ENCODE measurements at places on chromosomes 1 and 21.

DNA sequence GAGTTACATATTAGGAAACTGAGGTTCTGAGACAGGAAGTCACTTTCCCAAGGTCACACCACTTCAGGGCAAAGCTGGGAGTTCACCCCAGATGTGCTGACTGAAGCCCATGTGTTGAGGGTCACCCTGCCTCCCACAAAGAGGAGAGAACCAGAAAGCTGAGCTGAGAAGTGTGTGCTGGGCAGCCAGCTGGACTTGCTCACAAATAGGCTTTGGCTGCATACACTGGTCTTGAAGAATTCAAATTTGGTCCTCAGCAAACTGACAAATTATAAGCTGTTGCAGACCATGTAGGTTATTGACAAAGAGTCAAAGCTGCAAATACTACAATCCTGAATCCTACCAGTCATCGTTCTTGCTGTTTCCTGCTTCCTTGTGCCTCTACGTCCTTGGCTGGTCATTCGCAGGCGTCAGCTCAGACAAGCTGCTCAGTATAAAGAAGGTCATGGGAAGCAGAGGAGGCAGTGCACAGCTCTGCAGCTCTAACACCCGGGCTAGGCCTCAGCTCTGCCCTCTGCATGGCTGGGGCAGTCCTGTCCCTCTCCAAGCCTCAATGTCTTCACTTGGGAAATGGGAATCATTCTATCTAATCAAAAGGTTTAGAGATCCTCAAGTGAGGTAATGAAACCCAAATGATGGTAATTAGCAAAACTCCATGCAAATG lies 40.0 kb downstream of the CDCP2 start:
- no peak for DNase-seq

DNA sequence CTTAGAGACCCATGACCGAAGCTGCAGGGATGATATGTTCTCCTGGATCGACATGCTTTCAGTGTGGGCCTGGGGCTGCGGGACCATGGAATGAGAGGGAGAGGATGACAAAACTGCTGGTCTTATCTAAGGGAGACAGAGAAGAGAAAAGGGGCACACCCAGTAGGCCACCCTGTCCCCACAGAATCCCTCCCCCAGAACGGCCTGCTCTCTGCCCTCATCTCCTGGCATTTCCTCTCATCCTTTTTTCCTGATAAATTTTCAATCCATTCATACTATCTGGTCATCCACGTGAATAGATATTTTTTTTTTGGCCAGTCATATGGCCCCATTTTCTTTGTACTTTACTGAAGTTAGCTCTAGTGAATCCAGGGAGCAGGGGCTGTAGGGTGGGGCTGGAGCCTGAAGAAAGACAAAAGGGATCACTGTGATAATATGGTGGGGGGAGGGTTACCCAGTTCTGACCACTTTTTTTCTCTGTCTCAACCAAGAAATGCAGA lies at the start of gene PKLR:
Gene PKLR (minus strand): TSS at position 97 of the 500 bp plus-strand sequence. CDS start 43 bp downstream, at position 54.
- DNase-seq: no peak

DNA sequence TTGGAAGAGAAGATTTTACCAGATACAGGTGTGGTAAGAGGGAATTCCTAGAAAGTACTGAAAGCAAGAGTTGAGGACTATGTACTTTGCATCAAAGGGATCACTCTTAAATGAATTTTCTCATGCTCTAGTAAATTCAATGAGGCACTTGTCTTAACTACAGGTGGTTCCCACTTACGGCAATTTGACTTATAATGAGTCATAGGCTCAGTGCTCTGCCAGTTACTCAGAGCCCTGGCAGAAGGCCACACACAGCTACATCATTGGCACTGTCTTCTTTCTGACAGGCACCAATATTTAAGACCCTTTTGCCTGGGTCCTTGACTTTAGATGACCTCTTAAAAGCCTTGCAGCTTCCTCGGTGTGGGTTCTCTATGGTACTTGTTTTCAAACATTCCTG lies 15.9 kb upstream of the ADAMTS5 start:
- no peak for DNase-seq

GRCh38 chr1:114088392-114089299 lies 65.0 kb downstream of the SYT6 start:
- no peak for DNase-seq

DNA sequence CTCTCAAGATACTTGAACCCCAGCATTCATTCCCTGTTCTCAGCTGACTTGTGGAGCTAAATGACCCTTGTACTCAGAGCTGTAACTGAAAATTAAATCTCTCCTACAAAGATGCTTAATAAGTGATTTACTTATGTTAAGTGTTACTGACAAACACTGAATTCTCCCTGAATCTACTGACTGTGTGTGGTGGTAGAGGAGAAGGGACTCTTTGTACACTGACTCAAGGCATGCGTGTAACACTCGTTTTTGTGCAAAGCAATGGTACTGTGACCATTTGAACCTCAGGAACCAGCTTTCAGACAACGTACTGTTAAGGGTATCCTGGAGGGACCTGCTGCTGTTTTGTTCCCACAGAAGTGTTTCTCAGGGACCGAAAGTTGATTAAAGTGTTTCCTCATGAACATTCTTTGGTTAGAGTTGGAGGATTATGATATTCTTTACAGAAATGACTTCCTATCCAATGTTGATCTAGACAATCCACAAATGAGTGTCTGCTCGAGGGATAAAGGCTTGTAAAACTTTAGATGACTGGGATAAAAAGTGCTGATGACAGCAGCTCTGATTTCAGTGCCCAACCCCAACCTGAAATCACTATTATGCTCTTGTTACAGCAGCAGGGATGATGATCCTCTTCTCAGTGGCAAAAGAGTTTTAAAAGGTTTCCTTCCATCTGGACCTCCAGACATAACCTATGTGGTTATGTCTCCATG lies 12.8 kb downstream of the RGL1 start:
- DNase-seq: no peak

DNA sequence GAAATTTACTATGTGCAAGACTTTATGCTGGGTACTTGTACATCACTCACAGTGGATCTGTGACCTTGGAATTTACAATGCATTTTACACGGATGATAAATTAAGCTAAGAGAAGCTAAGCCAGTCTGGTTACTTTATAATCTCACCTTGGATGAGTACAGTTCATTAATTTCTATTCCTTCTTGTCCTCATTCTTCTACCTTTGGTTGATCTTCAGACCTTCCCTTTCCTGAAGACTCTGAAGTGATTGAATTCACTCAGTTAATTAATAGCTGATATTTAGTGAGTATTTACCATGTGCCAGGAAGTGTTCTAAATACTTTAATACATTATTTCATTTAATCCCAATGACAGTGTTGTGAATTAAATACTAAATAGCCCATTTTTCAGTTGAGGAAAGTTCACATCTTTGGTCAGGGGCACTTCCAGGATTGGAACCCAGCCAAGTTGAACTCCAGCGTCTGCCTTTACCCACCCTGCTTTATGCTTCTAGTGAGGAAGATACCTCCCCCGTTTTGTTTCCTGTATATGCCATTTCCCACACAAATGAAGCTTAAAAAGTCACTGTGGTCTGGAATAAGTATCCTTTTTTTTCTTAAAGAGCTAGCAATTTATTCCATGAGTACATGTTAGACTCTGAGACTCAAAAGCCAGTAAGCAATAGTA lies 146.6 kb downstream of the TLR5 start:
- DNase-seq: no peak

DNA sequence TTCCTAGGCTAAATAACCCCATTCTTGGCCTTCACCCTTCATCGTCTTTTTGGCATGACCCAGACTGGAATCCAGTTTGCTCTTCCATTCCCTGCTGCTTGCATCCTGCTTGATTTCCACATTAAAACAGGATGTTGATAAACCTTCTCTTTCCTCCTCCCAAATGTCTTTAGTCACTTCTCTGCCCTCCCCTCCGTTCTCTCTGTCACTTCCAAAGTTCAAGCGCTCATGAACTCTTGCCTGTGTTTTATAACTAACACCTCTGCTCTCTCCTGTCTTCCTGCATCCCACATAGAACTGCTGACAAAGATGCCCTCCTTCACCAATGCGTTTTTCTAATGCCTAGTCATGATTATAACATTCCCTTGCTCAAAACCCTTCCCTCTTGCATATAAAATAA lies 65.6 kb upstream of the SLC44A3 start:
- no peak for DNase-seq

DNA sequence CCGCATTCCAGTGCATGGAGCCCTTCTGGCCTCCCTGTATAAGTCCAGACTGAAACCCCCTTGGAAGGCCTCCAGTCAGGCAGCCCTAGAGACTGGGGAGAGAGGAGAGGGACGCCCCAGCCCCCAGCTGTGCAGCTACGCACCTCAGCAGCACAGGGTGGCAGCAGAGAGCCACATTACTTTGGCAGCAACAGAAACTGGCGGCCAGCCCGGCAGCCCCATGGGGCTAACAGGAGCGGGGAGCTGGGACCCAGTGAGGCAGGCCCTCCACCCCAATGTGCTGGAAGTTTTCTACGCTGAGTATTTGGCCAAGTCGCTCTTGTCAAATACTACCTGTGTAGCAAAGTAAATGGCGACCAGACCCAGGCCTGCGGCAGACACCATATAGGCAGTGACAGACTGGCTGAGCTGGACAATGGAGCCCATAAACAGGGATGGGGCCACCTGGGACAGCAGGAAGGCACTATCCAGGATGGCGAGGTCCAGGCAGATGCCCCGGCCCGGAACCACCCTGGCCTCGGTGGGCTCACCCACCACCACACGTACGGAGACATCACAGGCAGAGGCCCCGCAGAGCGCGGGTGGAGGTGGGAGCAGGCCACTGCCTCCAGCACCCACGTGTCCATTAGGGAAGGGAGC lies 21.2 kb downstream of the SLC45A3 start:
- no peak for DNase-seq

DNA sequence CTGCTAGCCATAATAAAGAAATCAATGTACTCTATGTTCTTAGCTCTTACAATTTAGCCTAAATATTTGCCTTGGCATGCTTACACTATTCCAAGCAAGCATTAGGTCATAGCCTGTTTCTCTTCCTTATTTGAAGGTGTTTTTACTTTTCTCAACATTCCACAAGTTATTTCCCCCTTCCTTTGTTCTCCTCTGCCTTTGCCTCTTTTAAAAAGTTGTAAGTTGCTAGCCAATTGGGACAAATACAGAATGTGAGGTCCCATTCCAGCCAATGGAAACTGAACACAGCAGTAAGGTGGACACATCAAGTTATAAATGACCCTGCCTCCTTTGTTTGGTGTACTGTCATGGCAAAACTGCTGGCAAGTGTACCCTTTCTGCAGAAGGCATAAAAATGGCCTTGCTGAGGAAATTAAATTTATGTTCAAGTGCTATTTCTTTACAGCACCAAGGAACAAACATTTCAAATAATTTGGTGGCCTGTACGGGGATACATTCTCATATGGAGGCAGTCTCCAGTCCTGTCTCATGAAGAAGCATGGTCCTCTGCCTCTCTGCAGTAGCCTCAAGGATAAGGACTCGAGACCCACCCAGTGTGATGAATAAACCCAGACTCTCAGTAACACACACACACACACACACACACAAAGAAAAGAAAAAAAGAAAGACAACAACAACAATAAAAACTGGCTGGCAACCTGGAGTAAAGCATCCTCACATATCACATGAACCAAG lies 28.8 kb upstream of the FMO1 start:
- DNase-seq: no peak

DNA sequence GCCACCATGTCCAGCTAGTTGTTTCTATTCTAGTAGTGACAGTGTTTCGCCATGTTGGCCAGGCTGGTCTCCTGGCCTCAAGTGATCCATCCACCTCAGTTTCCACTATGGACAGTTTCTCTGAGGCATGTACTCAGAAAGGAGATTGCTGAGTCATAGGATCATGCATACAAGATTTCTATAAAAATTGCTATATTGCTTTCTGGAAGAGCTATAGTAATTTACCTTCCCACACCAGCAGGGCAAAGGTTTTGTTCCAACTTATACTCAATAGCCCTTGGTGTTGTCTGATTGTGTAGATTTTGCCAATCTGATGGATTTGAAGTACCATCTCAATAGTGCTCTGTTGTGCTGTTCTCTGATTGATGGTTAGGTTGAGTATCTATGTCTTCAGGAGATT lies 15.6 kb upstream of the ATP1A1 start:
- DNase-seq: no peak

DNA sequence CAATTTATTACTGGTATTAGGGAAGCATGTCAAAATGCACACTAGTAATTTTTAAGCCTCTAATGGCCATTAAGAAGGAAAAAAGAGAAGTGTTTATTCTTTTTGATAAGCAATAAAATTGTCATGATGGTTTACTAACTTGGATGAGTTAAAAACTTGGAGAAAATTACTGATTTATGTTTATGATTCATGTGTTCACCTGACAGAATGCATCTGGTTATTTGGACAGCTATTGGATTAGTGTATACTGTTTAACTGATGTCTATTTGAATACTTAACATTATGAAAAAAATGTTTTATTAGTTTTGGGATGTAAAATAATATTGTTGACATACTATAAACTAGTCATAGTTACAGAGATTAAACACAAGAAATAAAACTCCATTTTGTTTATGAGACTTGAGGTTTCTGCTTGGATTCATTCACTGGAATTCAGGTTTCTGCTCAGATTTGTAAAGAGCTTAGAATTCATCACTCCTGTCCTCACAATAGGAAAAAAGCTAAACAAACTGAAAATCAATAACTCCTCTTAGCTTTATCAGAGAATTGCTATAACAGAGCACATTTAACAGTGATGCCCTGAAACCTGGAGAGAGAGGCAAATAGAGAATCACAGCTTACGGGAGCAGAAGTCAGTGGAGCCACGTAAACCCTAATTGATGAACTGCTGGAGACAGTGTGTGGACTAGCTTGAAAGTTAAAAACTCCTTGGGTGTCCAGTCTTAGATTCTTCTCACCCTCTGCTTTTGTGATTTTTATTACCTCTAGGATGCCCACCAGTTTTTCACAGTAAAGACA lies 56.7 kb downstream of the RALGPS2 start:
- DNase-seq: no peak

GRCh38 chr1:152777510-152778137 lies 2.7 kb downstream of the LCE1F start:
- no peak for DNase-seq

GRCh38 chr1:179996099-179996498 lies 41.5 kb downstream of the CEP350 start:
- no peak for DNase-seq

DNA sequence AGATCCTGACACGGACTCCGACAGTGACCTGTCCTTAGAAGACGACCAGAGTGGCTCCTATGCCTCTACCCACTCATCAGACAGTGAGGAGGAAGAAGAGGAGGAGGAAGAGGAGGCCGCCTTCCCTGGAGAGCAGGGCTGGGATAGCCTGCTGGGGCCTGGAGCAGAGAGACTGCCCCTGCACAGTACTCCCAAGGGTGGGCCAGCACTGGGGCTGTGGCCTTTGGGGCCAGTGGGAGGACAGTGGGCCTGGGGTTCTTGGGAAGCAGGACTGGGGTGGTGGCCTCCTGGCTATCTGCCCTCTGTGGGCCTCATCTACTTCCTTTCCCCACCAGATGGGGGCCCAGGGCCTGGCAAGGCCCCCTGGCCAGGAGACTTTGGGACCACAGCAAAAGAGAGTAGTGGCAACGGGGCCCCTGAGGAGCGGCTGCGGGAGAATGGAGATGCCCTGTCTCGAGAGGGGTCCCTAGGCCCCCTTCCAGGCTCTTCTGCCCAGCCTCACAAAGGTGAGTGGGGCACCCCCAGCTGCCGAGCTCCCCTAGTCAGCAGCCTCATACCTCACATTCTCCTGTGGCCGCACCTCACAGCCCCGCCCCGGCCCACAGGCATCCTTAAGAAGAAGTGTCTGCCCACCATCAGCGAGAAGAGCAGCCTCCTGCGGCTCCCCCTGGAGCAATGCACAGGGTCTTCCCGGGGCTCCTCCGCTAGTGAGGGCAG lies 10.0 kb downstream of the PSRC1 start:
- DNase-seq: no peak

Measured in retinal pigment epithelial cell (primary cell).